ENCODE measurements at places on chromosomes 2 and 18.

DNA sequence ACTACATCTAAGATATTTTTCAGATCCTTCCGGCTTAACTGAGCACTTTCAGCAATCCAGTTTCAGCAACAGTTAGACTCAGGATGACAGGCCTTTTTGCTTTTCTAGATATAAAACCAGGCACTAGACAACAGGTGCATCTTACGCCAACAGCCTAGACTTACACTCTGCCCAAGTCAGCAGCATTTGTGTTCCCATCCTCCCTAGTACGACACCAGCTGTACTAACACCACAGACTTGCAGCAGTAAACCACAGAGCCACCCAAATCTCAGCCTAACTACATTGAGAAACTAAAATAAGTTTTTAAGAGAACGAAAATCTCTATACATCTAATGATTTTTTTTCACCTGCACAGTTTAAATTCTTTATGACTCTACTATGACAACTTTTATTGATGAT is 89.9 kb upstream of the DNMT3A start:
- DNase-seq: no peak

- DNase-seq: no peak
Observed at GRCh38 chr2:232418466-232419244, 12.0 kb downstream of the ALPG start.

DNA sequence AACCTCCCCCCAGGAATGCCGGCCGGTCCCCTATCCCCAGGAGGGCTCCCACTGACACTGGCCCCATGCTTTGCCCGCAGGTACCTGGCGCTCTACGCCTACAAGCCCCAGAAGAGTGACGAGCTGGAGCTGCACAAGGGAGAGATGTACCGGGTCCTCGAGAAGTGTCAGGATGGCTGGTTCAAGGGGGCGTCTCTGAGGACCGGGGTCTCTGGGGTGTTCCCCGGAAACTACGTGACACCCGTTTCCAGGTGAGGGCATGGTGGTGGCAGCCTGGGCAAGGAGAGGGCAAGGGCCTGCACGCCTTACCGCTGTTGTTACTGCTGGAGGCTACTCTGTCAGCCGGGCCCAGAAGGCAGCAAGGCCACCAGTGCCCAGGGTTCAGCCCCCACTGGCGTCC is 181.3 kb downstream of the SEPTIN10 start:
- DNase-seq: no peak

GRCh38 chr2:48448274-48449061 is 81.5 kb upstream of the STON1 start:
- peak; percentile 30 for DNase-seq

GRCh38 chr2:236787885-236788284 is 218.3 kb downstream of the ACKR3 start:
- peak; percentile 2 for DNase-seq

GRCh38 chr2:159982842-159983785 is 79.3 kb downstream of the PLA2R1 start:
- DNase-seq: no peak

DNA sequence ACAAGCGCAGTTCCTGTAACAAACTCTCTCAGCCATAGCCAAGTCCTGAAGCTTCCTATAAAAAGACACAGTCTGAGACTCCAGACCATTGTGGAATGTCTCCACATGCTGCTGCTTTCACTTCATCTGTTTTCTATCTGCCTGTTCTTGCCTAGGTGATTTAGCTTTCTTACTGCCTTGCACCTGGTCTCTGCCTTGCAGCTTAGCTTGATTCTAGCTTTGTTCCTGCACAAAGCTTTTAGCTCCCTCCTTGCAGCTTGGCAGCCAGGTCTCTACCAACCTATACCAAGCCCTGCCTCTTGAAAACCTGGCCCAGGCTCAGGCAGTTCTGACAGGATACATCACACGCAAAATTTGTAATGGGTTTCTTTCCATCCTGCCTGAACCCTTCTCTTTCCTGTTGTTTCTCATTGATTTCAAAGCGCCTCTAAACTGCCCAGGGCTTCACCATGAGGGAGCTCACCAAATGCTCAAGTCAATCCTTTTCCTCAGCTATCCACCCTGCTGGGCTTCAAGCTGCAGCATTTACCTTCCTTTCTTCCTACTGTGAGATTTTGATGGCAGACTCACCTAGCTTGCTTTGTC is 941.3 kb upstream of the NXPH2 start:
- no peak for DNase-seq

- no peak for DNase-seq
Observed at GRCh38 chr2:177651833-177652232, 259.3 kb downstream of the AGPS start.

GRCh38 chr18:51890762-51891161 is 449.2 kb upstream of the DCC start:
- DNase-seq: no peak

GRCh38 chr2:76478266-76479035 is 767.7 kb upstream of the GCFC2 start:
- no peak for DNase-seq

DNA sequence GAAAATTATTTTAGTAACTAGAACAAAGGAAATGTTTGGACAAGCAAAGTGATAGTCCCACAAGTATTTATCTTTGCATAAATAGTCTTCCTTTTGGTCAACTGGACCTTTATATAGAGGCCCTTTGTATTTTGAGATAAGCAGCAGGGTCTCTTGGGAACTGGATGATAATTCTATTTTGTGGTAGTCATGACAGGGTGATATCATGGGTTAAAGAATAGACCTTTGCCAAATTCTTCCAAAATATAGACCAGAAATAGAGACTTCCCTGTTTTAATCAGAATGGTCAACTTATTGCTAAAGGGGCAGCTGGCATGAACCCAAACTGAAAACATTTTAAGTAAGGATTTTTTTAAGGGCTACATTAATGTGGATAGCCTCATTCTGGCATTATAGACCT is 10.5 kb downstream of the PLEK start:
- DNase-seq: no peak

GRCh38 chr18:62702259-62702658 is 13.1 kb upstream of the PHLPP1 start:
- no peak for DNase-seq

DNA sequence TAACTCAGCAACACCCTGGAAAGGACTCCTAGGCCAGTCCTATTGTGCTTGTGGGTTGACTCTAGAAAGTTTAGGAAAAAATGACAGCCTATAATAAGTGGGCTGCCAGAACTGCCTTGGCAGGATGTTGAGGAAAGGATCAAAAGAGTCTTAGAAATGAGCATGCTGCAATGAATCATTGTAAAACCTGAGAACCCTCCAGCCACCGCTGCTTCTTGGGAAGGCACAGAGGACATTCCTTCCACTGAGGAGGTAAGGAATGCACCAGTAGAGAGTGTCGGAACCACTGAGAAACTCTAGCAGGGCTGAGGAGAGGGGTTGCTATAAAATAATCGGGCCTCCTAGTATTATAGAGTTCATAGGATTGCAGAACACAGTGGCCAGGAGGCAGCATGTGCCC is 146.7 kb upstream of the SMIM21 start:
- DNase-seq: no peak

- DNase-seq: no peak
Observed at GRCh38 chr2:188577231-188577630, 285.6 kb downstream of the GULP1 start.

- DNase-seq: no peak
Observed at GRCh38 chr2:8541636-8542035, 140.2 kb upstream of the ID2 start.

- peak; percentile 74 for DNase-seq
Observed at GRCh38 chr2:30252723-30253701, 21.7 kb downstream of the LBH start.

GRCh38 chr18:36600548-36600947 is 228.3 kb downstream of the TPGS2 start:
- no peak for DNase-seq

GRCh38 chr2:71945603-71945959 is 202.1 kb downstream of the CYP26B1 start:
- DNase-seq: no peak

DNA sequence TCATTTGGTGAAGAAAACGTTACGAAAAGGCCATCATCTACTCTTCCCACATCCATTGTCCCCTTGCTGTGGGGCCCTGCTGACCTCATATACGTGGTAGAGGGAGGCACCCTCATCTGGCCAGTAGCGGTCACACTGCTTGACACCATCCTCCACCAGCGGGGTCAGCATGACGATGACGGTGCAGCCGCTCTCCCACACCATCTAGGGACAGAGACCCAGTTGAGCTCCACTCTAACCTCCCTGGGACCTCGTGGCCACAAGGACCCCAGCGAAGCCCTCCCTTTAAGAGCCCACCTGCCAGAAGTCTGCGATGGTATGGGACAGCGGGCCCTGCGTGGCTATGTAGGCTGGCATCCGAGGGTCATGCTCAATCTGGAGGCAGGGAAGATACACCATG is 13.1 kb downstream of the PTPRN start:
- DNase-seq: no peak

DNA sequence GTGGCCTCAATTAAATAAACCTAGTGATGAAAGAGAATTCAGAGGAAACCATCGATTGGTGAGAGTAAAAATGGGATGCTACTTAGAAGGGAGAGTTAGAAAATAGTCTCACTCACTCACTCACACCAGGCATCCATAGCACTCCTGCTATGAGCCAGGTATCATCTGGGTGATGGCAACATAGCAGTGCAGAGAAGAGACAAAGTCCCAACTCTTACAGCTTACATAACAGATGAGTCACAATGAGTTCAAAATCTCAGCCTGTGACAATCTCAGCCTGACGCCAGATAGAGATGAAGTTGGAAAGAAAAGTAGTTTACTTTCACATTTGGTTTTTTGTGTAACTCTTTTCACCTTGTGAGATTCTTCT is 55.4 kb upstream of the THOC1 start:
- no peak for DNase-seq

DNA sequence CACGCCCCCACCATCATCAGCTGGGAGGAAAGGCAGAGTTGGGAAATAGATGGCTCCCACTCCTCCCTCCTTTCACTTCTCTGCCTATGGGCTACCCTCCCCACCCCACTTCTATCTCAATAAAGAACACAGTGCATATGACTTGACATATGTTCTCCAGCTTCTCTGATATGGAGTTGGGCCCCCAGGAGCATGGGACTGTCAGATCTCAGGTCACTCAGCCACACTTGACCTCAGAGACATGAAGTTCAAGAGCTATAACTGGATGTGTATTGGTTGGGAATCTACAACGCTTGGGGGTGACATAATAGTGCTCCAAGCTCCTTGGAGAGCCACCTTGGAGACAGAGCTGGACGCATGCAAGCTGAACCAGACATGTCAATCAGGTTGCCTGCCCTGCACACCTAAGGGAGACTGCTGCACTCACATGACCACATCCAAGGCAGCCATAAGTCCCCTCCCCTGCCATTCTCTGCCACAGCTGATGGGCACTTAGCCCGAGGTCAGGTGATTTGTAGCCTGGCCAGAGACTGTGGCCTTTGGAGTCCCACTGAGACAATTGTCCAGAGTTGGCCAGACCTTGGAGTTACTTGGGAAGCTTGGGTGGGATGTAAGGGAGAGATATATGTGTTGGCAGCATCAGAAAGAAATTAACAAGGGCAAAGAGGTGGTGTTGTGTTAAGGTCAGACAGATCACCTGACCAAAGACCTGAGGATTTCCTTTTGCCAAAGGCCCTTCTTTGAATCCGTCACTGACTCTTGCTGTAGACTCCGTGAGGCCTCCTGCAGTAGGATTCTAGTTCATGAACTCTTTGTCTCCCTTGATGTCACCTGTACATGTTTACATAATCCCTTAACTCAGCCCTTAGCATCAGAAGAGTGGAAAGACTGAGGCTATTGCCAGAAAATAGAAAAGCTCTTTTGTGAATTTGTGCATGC is 3.7 kb downstream of the INHA start:
- no peak for DNase-seq

GRCh38 chr2:63790491-63790890 is 51.2 kb upstream of the UGP2 start:
- DNase-seq: no peak

DNA sequence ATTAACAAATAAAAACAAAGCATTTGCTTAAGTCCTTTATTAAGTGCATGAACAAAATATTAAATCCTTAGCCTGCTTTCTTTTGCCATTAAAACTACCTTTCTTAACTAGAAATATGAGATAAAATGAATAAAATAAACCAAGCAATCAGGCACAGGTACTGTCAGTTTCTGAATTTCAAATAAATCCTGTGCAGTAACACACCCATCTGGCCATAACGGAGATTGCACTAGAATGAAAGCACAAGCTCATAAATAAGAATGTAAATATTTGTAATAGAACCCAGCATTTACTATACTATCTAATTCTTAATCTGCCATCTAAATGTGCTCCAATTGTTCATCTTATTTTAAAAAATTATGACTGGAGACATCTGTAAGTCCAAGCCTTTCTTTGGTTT is 31.9 kb downstream of the PRKRA start:
- DNase-seq: no peak

All from CD4-positive, alpha-beta T cell treated with Interleukin-4 for 4 hours (primary cell).